Choroid plexus epithelial cell (primary cell): ENCODE measurements at places on chromosomes 3 and 15.

GRCh38 chr15:21269121-21269520, 171.2 kb downstream of the POTEB3 start:
- no peak for DNase-seq

- DNase-seq = no peak
Observed at GRCh38 chr3:134066651-134067530, 37.2 kb upstream of the SLCO2A1 start.

DNA sequence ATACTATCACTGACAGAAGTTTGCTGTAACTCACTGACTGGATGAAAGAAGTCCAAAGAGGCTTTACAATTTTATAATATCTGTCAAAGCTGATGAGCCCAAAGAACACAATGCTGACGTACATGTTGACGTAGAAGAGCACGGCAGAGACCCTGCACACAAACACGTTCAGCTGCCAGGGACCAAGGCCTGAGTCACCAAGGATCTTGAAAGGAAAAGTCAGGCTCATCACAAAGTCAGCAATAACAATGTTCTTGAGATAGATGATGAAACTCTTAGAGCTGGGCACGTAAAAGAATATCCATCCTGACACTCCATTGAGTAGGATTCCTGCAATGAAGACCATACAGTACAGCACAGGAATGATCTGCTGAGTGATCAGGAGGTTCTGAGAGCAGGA, 10.9 kb upstream of the GPR171 start:
- peak; percentile 74 for DNase-seq

- DNase-seq = peak; percentile 70
Observed at GRCh38 chr15:68383161-68384074, 48.5 kb downstream of the ITGA11 start.

GRCh38 chr3:53134631-53135232, 4.5 kb upstream of the RFT1 start:
- peak; percentile 82 for DNase-seq

GRCh38 chr15:76337059-76337695, 604 bp downstream of the ISL2 start:
- no peak for DNase-seq

- DNase-seq = no peak
Observed at GRCh38 chr3:53253707-53254508, 1.9 kb downstream of the TKT start.

- DNase-seq = no peak
Observed at GRCh38 chr3:45868213-45868612, 18.1 kb upstream of the CCR9 start.

- DNase-seq = no peak
Observed at GRCh38 chr15:28167042-28167441, 67.9 kb upstream of the OCA2 start.

GRCh38 chr15:63372753-63373152, 8.9 kb downstream of the CA12 start:
- no peak for DNase-seq

- no peak for DNase-seq
Observed at GRCh38 chr3:74149466-74149865, 465.0 kb downstream of the CNTN3 start.

DNA sequence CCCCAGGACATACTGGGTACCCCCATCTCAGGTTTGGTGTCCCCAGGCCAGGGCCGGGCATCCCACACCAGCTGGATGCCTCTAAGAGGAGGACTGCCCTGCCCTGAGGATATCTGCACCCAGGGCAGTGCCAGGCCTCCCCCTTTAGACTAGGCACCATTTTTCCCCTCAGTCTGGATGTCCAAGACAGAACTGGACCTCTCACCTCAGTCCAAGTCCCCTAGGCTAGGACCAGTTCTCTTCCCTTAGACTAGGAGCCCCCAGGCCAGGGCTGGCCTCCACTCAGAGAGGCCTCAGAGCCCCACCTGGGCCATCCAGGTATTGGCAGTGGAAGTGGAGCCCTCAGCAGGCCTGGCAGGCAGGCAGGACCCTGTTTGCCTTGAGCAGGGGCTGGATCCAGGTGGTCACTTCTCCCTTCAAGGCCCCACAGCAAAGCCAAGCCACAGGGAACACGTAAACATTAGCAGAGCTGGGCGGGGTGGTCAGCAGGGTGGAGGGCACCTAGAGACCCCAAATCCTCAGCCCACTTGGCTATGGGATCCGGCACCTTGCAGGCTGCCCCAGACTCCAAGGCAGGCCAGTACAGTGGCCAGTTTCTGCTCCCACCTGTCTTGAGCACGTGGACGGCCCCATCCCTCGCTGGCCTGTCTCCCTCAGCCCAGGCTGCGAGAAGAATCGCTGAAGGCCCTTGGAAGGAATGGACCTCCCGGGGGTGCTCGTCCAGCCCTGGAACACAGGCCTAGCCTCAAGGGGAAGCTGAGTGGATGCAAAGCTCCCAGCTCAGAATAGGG, 28.3 kb downstream of the PTH1R start:
- DNase-seq = no peak

DNA sequence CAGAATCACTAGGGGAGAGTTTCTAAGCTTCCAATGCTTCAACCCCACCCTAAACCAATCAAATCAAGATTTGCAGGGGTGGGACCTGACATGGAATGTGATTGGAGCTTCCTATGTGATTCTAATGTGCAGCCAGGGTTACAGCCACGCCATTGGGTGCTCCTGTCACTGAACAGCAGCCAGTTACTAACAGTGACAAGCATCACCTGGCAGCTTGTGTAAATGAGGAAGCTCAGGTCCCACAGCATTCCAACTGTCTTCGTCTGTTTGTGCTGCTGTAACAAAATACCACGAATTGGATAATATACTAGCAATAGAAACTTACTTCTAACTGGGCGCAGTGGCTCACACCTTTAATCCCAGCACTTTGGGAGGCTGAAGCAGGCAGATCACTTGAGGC, 294.9 kb downstream of the SHQ1 start:
- DNase-seq = no peak

DNA sequence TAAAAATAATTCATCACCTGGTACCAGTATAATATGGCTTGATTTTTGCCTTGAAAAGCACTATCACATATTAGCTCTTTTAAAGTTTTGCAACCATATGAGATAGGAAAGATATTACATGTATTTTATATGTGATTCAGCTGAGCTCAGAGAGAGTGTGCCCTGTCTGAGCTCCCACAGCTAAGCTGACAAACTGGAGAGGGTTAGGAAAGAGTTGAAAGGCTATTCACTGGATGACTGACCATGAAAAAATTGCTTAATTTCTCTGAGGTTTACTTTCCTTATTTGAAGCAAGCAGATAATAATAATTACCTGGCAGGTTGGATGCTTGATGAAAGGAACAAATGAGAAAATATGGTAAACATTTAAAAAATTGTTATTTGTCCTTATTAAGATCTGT, 97.4 kb upstream of the CCDC80 start:
- peak; percentile 50 for DNase-seq

GRCh38 chr3:157861076-157861765, 245.0 kb downstream of the SHOX2 start:
- DNase-seq = no peak

- peak; percentile 74 for DNase-seq
Observed at GRCh38 chr3:33886015-33886414, 87.6 kb downstream of the PDCD6IP start.

GRCh38 chr3:73866846-73867245, 242.1 kb upstream of the PDZRN3 start:
- peak; percentile 19 for DNase-seq

GRCh38 chr3:190375246-190375645, 12.7 kb upstream of the CLDN16 start:
- DNase-seq = no peak

DNA sequence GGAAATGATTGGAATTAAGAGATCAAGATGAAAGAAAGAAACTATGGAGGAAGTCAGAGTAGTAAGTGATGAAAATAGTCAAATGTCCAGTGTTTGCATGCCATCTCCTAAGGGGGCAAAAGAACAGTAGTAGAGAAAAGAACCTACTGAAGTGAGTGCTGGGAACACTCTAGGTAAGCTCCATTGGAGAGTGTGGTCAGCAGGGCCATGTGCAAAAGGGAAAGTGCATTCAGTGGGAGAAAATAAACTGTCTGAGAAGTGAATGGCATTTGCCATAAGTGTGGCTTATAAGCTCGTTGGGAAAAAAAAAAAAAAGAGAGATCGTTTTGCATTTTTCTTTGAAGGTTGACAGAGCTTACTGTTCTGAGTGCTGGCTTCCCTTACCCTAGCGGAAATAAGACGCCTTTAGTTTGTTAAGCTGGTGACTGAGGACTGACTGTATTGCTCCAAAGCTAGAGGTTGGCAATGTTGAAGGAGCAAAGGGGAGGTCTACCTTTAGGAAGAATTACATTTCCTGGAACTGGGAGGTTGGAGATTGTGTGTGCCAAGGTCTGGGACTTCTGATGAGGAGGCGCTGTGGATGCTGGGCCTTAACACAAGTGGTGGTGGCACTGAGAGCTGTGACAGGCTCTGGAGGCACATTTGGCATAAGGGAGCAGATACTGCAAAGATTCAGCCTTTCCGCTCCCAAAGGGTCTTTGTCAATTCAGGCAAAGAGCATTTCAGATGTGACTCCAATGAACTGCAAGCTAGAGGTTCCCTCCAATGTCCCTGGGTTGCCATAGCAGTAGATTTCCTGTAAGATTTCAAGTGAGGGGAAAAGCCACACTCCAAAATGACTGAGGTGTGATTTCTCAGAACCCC, 287.8 kb upstream of the SATB1 start:
- DNase-seq = no peak

- DNase-seq = no peak
Observed at GRCh38 chr15:101781928-101782327, 21.4 kb upstream of the OR4F6 start.

GRCh38 chr3:43478118-43478785, 143.6 kb downstream of the ANO10 start:
- DNase-seq = peak; percentile 26

GRCh38 chr3:127273206-127273605, 14.6 kb downstream of the PRR20G start:
- no peak for DNase-seq

- DNase-seq = no peak
Observed at GRCh38 chr3:98171071-98171470, 4.6 kb downstream of the OR5H15 start.

DNA sequence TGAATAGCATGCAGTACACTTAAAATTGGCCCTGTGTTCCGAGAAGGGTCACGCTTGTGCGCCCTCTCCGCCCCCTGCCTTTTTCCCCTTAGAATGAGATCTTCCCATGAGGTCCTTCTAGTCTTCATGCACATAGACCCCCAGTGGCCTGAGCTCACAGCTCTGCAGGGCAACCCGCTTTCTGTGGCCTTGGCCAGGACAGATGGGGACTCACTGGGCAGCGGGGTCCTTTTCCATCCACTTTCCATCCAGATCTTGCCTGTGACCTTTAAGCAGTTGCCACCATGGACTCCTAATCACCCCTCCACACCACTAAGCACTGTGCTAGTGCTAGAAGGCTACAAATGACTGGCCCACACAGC, 244.4 kb downstream of the UACA start:
- no peak for DNase-seq

DNA sequence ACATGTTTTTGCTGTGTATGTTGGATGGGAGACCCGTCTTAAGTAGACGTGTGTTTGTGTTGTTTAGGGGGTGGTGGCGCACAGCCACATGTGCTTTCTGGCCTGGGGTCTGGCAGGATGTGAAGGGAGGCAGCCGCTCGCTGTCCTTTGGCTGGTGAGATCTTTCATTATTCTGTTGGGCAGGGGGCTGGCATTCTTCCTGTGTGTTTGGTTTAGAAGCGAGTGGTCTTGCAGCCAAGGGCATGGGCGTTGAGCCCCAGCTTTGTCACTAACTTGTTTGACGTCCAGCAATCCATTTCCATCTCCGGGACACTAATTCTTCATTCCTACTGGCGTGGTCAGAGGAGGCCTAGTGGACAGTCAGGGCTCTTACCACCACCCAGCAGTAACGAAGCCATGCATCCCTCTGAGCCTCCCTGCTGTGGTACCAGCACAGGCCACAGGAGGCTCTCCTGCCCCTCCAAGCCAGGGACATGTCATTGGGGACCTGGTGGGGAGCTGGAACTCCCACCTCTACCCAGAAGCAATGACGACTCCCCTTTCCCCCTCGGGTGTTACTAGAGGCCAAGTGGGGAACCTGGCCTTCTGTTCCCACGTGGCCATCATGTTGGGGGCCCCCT, 10.7 kb downstream of the THSD4 start:
- DNase-seq = peak; percentile 66

DNA sequence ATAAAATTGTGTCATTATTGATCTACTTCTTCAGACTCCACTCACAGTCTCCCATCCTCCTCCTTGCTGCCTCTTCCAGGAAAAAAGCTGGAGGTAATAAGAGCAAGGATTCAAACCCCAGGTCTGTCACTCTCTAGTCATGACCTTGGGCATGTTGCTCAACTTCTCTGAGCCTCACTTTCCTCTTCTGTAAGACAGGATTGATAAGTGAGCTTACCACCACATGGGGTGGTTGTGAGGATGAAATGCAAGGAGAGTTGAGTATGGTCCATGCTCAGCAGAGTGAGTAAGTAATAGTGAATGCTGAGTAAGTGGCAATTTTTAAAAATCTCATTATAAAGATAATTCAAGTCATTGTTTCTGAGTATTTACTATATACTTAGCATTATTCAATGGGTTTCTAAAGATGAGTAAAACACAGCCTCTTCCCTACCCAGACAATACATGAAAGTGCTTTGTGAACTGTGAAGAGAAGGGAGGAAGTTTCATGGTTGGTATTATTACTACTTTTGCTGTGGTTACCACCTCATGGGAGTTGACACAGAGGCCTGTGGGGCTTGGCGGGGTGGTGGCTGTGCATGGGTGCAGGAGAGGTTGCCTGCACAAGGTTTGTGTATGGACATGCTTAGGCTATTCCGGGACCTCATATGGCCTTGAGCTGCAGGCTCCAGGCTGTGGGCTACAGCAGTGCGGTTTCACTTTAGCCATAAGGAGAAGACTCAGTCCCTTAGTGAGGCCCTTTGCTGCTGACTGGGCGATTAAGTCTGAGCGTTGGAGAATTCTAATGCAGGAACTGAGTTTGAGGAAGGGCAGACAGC, 30.0 kb downstream of the SLC6A11 start:
- no peak for DNase-seq
